ENCODE measurements at places on chromosomes 3 and 15.

- DNase-seq, result no peak
These were observed 65.2 kb downstream of the MBNL1 start for GRCh38 chr3:152333928-152334327.

DNA sequence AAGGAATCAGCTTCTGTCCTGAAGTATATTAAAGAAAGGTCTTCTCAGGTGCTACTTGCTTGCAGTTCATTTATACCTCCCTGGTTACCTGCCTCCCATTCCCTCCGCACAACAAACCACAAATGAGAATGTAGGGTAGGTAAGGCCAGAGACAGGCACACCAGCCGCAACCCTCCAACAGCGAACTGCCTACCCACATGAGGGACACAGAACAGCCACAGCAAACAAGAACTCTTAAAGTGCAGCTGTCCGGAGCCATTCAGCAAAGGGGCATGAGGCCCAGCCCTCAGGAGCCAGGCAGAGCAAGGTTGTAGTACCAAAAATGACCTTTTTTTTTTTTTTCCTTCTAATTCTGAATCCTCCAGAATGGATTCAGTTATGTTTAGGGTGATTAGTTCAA lies 52.4 kb downstream of the SPSB4 start:
- no peak for DNase-seq

DNA sequence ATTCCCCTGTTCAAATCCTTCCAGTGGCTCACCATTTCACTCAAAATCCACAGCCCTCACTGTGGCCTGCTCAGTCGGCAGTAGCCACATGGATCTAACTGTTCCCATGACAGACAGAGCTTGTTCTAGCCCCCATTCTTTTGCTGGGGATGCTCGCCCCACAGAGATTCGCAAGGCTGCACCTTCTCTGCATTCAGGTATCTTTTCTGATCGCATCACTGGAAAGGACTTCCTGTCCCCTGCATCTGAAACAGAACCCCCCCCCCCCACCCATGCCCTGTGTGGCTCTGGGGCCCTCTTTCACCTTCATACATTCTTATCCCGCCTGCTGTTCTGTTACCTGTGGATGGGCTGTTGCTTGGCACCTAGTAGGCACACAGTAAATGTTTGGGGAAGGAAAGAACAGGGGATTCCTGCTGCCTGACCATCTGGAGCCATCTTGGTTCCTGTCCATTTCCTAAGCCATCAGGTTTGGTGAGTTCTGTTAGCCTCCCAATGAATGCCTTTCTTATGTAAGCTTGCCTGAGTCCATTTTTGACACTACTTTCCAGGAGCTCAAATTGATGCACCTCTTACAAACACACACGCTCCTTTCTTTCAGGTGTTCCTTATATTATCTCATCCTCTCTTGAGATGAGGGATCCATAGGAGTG lies 42.9 kb upstream of the PGPEP1L start:
- DNase-seq, result no peak

DNA sequence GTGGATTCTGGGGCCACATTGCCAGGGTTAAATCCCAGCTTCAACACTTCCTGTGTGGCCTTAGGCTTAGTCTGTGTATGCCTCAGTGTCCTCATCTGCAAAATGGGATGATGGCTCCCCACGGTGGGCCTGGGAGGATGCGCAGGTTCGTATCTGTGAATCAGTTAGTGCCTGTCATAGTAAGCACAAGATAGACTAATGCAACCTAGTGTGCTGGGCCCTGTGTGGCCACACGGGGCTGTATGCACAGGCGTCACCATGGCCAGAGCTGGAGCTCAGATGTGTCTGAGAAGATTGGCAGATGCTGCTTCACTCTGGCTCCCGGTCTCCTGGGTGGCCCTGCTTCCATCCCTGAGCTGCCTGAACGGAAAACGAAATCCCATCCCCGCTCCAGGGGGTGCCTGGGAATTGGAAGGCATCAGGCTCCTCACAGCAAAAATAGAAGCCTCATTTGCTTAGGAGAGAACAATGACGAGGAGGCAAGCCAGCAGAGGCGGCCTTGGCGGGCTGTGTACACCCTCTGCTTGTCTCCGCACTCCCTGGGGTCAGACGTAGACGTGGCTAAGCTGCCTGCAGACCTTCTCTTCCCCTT lies 103.6 kb downstream of the APBA2 start:
- DNase-seq, result no peak

DNA sequence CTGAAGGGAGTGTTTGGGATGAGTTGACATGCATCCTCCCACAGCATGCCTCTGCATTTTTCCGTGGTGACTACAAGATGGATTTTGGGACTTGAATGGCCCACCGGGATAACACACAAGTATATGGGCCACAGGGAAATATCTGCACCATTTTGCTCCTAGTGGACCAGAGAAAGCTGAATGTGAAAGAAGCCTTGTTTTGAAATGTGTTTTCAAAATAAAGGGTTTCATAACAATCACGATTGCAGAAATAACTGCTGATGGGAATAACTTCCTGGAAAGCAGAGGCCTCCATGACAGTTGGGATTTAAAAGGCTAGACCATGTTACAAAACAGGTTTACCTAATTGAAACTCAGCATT lies 77.5 kb upstream of the PRR23C start:
- no peak for DNase-seq

DNA sequence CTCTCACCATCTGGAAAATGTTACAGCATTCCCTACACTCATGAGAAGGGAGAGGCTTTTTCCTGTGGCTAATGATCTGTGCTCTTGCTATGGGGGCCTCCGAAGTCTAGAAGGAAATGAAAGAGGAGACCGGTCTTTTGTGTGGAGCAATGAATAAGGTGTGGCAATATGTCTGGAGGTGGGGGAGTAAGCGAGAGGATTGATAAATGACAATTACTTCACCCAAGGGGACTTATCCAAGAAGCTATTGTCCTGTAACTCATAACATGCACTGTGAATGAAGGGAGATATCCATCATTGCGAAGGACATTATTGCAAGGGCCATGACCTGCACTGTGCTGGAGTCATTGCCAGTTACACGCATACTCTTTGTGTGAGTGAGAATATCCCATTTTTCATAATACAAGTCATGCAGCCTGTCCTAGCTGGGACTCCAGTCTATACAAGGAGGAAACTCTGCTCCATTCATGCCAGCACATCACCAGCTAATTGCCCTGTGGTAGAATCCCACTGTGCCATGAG lies 37.7 kb upstream of the SYNPR start:
- no peak for DNase-seq

DNA sequence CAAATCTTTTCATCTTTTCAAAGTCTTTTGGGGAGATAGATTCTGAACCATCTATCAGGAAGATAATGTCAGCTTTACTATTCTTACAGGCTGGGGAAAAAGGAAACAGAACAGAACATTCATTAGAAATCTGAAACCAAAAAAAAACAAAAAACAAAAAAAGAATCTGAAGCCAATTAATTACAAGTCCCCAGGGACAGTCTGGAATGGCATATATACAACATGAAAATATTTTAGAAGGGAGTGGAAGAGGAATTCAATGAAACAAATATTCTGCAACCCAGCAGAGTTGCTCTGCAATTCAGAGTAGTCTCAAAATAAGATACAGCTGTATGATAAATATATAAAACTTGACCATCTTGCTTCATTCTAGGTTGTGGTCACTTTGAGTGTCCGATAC lies 41.7 kb upstream of the CAPN7 start:
- DNase-seq, result no peak

- DNase-seq, result no peak
These were observed 225.5 kb downstream of the SLCO3A1 start for GRCh38 chr15:92079047-92079446.

GRCh38 chr3:169886671-169887070 lies 16.9 kb upstream of the LRRC31 start:
- DNase-seq, result no peak

DNA sequence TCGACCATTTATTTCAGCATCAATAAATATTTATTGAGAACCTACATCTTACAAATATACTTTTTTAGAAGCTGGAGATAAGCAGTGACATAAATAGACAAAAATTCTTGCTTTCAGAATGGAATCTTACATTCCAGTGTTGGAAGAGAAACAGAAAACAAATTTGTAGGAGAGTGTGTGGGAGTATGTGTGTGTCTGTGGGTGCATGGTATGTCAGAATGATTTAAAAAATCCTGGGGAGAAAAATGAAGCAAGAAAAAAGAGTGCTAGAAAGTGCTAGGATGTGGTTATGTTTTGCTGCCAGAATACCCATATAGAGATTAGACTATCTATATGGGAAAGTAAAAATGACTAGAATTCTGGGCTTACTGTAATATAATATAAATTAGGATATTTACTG lies 561.7 kb upstream of the SGO1 start:
- no peak for DNase-seq

DNA sequence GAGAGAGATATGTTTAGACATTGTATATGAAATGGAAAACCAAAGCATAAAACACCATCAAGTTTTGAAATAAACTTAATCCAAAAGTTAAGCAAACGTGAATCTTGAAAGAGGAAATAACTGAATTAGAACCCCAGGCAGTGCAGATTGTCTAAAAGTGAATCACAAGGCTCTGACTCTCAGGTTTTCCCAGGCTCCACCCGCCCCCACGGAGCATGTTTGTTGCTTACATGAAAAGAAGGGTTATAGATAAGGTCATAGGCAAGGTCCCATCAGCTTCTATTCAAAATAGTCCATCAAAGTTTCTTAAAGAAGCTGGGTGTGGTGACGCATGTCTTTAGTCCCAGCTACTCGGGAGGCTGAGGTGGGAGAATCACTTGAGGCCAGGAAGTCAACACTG lies 29.0 kb upstream of the SLMAP start:
- no peak for DNase-seq

DNA sequence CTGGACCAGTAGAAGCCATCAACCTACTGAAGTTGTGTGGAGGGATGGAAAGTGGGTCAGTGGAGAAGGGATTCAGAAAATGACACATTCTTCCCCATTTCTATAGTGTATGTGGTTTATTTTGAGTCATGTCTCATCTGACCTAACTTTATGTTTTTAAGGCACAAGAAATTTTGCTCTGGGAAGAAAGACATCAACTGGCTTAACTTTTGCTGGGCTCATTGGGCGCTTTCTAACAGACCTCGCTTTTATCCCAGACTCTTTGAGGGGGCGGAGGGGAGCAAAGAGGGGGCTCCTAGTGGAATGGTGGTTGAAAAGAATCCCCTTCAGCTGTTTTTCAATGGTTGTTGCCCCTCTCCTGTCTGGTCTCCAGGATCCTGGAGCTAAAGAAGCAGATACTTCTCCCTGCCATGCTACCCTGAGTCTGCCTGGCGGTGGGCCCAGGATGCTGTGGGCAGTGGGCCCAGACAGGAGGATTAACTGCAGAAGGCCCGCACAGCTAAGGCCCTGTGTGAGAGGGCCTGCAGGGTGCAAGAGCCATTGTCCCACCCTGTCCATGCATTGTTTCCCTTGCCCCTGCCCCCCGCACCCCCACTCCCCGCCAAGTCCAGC lies 14.5 kb downstream of the CSRNP1 start:
- DNase-seq, result no peak

DNA sequence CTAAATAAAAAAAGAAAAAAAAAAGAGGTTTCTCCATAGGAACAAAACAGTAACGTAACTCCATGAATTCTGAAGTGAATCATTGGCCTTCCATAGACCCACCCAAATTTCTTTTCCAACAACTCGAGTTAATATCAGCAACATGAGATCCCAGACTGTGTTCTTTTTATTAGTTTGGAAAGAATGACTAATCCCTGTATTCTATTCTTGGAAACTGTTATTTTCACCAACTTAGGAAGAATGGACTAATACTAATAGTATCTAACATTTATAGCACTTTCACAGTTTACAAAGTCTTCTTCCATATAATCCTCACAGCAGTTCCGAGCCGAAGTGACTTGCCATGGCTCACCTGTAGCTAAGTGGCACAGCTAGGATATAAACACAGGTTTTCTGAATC lies 72.7 kb upstream of the SLC4A7 start:
- DNase-seq, result no peak

GRCh38 chr3:13480340-13481318 lies 523 bp downstream of the HDAC11 start:
- DNase-seq, result no peak

GRCh38 chr3:47283193-47283537 lies 421 bp downstream of the KLHL18 start:
- DNase-seq, result no peak

DNA sequence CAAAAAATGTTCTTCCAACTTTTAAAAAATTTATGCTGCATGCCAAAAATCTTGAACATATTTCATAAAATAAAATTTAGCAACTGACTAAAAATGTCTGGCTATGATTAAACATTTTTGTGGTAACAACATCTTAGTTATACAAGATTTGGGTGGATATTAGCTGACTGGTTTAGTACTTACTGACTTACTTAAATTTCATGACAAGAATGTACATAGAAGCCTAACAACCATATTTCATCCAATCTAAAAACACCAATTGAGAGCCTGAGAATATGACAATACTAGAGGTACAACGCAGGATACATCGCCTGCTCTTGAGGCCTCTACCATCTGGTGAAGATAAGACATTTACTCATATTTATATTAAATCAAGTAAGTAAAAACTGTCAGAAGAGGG lies 34.6 kb downstream of the GNB4 start:
- no peak for DNase-seq

DNA sequence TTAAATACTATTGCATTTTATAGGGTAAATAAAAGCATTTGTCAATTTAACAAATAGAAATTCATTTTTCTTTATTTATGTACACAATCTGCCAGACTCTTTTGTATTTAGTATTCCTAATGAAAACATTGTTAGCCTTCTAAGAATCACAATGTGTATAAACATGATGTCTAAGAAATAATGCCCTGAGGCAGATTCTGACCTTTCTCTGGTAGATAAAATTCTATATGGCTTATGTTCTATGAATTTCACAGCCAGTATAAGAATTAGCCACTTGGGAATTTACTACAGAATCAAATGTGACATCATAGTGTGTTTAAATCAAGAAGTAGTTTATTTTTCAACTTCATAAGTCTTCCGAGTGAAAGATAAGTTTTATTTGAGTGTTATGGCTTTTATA lies 457.4 kb downstream of the ZIC1 start:
- no peak for DNase-seq

DNA sequence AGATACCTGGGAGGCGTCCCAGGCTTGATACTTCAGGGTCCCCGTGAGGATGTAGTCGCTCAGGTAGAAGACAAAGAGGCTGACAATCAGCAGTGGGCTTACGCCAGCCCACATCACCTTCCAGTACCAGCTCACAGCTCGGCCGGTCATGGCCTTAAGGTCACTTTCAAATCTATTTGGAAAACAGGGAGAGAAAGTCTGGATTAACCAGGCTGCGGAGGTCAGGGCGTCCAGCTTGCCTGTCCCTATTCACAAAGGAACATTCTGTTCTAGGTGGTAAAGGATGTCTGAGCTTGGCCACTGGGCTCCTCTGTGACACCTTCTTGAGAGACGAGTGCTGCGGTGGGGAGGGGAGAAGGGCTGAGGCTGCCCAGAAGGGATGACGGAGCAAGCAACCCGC lies 36.5 kb downstream of the SLC6A20 start:
- no peak for DNase-seq
